ENCODE measurements at places on chromosomes 5 and 9. TPM values are rescaled to one million over a fixed set of nuclear protein-coding genes. Genes with fewer than 3 reads are reported as not detected.

GRCh38 chr9:126317513-126317912 is 9.1 kb upstream of the MVB12B start:
- DNase-seq: peak; percentile 32

DNA sequence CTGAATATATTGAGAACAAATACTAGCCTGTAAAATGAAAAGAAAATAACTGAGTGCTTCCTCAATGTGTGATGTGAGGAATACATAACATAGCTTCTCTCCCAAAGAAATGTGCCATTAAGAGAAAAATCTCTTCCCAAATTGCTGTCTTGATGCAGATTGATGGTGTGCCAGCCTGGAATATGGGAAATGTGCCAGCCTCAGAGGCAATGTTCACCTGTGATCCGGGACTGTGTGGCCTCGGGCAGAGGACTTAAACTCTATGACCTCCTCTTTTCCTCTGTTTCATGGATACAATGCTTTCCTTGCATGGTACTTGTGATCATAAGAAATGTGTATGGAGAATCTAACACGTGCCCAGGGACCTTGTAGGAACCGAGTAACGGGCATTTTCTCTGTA is 370.9 kb downstream of the DIRAS2 start:
- DNase-seq: no peak

- DNase-seq: no peak
These were observed 2.6 kb upstream of the EGFL7 start for GRCh38 chr9:136659861-136660784.

GRCh38 chr9:37293664-37294524 is 128.6 kb upstream of the GRHPR start:
- peak; percentile 89 for DNase-seq

DNA sequence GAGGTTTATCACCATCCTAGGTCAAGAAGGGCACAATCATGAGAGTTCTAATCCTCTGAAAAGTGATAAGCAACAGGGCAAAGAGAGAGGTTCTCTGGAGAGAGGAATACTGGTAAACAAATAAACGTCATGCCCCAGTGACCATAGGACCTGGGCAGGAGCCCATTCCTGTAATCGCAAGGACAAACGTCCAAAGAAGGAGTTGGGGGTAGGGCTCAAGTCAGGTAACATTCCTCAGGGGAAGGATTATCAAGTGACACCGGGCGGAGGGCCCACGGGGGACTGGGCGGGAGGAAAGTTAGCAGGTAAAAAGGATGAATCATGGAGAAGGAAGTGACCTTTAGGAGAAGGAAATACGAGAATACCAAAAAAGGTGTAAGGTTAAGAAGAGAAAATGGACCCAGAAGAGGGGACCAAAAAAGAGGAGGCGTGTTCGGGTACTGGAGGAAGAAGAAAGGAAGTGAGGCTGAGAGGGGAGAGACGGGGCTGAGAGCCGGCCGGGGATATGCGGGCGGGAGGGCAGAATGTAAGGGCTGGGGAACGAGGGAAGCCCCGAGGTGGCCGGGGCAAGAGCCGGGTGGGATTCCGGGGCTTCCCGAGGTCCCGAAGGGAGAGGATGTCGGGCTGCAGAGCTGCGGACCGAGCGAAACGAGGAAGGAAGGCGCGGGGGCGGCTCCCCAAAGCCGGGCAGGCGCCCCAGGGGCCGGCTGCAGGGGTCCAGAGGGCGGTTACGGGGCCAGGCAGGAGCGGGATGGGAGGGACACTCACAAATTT is 583 bp downstream of the DIAPH1 start:
- DNase-seq: peak; percentile 43

DNA sequence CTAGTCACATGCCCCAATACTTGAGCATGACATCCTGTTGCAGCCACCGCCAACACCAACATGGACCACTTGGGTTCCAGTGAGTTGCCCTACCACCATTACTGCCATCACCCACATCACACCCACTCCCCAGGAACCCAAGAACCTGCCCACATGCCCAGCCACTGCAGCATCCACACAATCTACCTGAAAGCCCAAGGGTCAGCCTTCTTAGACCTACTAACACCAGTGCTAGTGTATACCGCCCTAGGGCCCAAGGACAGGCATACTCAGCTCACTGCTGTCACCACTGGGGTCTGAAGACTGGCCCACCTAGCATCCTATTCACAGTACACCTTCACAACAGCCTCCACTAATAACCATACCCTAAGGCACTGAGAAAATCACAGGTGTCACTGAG is 82.0 kb downstream of the SYK start:
- DNase-seq: no peak

DNA sequence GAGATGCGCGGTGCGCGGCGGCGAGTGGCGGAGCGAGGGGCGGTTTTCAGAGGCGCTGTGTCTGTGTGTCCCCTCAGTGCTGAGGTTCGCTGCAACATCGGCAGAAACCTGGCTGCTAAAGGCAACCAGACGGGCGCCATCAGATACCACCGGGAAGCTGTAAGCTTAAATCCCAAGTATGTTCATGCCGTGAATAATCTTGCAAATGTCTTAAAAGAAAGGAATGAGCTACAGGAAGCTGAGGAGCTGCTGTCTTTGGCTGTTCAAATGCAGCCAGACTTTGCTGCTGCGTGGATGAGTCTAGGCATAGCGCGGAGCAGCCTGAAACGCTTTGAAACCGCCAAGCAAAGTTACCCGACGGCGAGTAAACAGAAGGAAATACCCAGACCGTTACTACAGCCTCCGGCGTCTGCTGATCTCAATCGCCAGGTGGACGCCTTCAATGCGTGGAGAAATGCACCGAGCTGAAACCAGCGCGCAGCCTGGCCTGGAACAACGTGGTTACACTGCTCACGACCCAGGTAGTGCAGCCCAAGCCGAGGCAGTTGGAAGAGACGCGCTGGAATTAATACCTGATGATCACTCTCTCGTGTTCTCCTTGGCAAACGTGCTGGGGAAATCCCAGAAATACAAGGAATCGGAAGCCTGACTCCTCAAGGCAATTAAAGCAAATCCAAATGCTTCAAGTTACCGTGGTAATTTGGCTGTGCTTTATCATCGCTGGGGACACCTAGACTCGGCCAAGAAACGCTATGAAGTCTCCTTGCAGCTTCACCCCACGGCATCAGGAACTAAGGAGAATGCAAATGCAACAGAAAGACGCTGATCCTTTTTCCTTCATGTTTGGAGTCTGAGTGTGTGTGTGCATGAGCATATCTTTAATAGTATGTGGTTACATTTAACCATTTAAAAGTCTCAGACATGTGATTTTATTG is 15.9 kb downstream of the OR2V1 start:
- no peak for DNase-seq

- DNase-seq: peak; percentile 60
These were observed 100.6 kb downstream of the ICE1 start for GRCh38 chr5:5523066-5523505.

- no peak for DNase-seq
These were observed 133.7 kb downstream of the UNC13B start for GRCh38 chr9:35295369-35296036.

GRCh38 chr5:170985486-170985885 is 123.7 kb downstream of the RANBP17 start:
- no peak for DNase-seq

GRCh38 chr5:9653811-9654210 is 23.7 kb upstream of the TAS2R1 start:
- DNase-seq: no peak

- peak; percentile 40 for DNase-seq
These were observed 3.5 kb downstream of the IFNA2 start for GRCh38 chr9:21381448-21382339.

DNA sequence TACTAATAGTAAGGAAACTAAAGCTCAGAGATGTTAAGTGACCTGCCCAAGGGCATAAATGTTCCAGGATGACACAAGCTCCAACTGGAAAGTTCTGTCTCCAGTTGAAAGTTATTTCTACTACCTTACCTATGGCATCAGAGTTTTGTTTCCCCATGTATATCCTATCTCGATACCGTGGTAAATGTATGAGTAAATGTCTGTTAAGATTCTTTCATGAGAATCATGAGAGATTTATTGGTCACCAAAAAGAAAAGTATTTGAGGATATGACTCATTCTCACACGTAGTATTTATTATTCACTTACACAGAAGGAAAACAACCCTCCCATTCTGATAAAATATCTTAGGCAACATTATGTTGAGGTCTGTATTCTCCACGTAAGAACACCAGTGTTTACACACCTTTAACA is 11.1 kb upstream of the SHOC1 start:
- DNase-seq: peak; percentile 96

- DNase-seq: no peak
These were observed 41.2 kb downstream of the RCL1 start for GRCh38 chr9:4833781-4834560.

- peak; percentile 44 for DNase-seq
These were observed 32.8 kb downstream of the TMC1 start for GRCh38 chr9:72554221-72554641.

DNA sequence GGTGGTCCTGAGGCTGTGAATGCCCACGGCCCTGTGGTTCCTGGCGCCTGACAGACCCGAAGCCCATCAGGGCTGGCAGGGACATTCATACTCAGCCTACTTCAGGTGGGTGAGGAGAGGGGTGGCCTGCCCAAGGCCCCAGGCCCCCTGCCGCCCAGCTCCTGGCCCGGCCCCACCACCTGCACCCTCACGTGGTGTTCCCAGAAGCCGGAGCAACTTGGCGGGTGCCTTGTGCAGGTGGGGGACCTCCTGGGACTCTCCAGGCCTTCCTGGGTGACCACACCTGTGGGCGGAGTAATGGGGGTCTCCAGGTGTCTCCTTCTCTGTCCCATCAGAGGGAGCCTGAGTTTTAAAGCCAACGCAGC is 36.8 kb upstream of the UBAC1 start:
- DNase-seq: no peak

DNA sequence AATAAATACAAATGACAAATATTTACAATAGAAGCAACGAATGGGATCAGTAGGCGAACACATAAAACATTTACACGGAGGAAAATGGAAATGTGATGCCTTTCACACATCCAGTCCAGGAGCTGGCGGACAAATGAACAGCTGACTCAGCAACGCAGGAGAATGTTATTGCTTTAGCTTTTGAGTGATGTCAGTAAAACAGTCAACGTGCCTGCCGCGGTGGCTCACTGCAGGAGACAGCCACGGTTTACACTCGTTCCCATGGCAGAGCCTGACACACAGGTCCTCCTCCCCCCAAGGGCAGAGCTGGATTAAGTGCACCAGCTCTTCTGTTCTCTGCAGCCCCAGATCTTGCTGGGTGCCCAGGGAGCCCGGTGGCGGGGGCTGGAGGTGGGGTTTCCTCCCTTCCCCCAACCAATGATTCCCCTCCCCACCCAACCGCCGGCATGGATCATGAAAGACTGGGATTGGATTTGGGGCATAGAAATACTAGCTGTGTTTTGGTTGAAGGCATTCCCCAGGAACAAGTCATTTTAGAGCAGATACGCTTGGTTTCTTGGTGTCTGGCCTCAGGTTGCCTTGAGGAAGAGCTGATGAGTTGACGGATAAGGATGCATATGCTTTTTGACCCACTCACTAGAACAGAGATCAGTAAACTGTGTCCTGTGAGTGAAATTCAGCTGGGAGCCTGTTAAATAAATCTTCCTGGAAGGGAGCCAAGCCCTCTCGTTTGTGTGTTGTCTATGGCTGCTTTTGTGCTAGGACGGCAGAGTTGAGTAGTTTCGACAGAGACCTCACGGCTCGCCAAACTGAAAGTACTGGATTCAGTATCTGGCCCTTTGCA is 12.5 kb downstream of the STC2 start:
- DNase-seq: peak; percentile 75

GRCh38 chr5:89280103-89281037 is 397.4 kb upstream of the MEF2C start:
- DNase-seq: no peak

- no peak for DNase-seq
These were observed 25.9 kb downstream of the MTRR start for GRCh38 chr5:7894860-7895259.

DNA sequence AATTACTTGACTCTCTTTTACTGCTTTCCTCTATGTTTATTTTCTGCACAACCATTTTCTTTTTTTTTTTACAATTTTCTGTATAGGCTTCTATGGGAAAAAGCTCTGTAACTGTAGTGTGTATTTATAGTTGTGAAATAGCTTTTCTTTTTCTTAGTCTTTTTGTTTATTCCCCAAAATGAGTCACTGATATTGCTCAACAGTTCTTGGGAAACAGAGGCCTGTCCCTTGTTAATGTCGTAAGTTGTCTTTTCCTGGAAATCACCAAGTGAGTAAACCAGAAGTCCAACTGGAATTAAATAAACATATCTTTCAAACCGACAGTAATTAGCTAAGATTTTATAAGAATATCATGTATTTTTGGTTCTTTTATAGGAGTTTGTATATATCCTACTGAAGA is 325.1 kb upstream of the PRR16 start:
- peak; percentile 70 for DNase-seq

DNA sequence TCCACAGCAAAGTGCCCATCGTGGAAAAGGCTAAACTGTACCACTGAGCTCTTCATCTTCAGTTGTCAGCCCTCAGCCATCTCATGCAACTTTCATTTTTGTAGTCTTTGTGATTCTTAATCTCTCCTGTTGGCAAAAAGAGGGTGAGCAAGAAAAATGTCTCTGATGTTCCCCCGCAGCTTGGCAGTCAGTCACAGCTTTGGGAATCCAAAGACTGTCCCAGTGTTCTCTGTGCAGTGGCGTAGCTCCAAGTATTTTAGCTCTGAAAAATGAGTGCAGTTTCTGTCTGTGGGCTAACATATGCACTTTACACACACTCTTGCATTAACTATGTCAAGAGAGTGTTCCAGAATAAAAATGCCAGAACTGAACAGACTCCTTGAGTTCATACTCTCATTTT is 372.2 kb downstream of the TMEM232 start:
- no peak for DNase-seq

GRCh38 chr9:6330958-6331634 is 2.9 kb downstream of the TPD52L3 start:
- no peak for DNase-seq

DNA sequence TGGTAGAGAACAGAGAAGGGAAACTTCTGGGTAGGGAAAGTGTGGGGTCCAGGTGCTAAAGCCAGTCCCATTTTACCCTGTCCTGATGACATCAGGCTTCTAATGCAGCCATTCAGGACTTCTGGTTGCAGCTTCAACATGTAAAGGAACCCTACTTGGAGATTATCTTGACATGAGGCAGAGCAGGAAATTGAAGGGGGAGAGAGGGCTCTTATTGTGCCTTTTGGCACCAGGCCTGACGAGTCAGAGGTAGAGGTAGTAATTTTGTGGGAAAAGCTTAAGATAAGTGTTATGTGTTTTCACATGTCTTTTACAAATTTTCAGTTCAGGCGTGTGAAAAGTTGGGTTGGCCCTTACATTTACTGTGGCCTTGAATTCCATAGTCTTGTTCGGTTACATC is 102.4 kb upstream of the APC start:
- DNase-seq: no peak

Gene DDX31
- 30.8 TPM for total RNA-seq

Gene PCDHB14
- total RNA-seq: 0.24 TPM

Gene ZDHHC11
- 18.2 TPM for total RNA-seq

Gene TMC1
- not detected for total RNA-seq

Gene SLC6A3
- not detected for total RNA-seq

Gene FGF1
- not detected for total RNA-seq

Gene PIP5KL1
- total RNA-seq: not detected

Gene IARS1
- total RNA-seq: 438 TPM

Gene SELENOP
- total RNA-seq: 7.2 TPM

Data from SK-MEL-5 (cell line).